Uterus (tissue), 4 donors: ENCODE measurements at places on chromosomes 3 and 15. TPM values are rescaled to one million over a fixed set of nuclear protein-coding genes. Genes with fewer than 3 reads are reported as not detected.

DNA sequence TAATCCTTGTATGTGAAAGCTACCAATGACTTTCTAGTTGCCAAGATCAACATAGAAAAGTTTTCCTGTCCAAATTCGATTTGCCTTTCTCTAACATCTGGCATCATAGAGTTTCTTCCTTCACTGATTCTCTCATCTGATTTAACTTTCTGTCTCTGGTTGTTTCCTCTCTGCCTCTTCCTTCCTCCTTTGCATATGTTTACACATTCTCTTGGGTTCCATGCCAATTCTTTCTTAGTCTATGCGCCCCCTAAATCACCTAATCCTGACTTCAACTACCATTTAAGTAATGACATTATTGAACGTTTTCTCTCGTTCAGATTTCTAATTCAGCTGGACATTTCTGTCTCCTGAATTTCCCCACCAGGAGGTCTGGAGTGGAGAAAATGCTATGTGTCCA is 561.9 kb upstream of the TGFBR2 start:
- H3K36me3 ChIP-seq: no peaks in the 10 kb centered on the region
- H3K27ac ChIP-seq: no peak overlapping the region
- no peaks in the 10 kb centered on the region for H3K27me3 ChIP-seq
- DNase-seq: no peak
- no peaks in the 10 kb centered on the region for H3K4me1 ChIP-seq

GRCh38 chr3:27632431-27633223 is 89.5 kb downstream of the EOMES start:
- H3K4me1 ChIP-seq: no peaks in the 10 kb centered on the region
- H3K36me3 ChIP-seq: no peaks in the 10 kb centered on the region
- peak; percentile 50 for DNase-seq
- peak overlapping the region; percentile 46 for H3K4me3 ChIP-seq
- no peaks in the 10 kb centered on the region for H3K27me3 ChIP-seq
- H3K27ac ChIP-seq: peak overlapping the region; percentile 85

ATP13A4 gene
- 0.77 TPM for total RNA-seq

DNA sequence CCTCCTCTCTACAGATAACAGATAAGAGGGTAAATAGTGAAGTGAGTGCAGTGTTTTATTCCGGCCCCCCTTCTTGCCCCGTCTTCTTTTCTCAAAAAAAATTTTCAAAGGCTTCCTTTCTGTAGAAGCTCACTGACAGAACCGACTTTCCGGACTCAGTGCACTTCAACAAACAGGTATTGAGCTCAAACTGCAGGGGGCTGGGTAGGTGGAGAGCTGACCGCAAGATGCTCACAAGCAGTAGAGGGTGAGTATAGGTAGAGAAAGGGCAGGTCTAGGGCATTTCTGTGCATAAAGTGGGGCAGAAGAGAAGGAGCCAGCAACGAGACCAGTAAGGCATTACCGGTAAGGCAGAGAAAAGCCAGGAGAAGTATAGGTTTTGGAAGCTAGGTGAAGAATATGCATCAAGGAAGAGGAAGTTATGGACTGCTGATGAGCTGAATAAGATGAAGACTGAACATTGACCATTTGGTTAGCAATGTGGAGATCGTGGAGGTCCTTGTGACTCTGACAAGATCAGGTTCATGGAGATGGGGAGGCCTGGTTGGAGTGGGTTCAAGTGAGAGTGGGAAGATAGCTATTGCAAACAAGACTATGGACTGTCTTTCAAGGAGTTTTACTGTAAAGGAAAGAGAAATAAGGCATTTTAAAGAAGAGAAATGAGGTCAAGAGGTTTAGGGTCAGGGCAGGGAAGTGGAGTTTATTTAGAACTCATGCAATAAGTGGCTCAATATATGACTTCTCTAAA is 97.4 kb downstream of the ST6GAL1 start:
- DNase-seq: no peak
- no peaks in the 10 kb centered on the region for H3K36me3 ChIP-seq
- H3K4me3 ChIP-seq: no peak overlapping the region
- no peaks in the 10 kb centered on the region for H3K27me3 ChIP-seq

DNA sequence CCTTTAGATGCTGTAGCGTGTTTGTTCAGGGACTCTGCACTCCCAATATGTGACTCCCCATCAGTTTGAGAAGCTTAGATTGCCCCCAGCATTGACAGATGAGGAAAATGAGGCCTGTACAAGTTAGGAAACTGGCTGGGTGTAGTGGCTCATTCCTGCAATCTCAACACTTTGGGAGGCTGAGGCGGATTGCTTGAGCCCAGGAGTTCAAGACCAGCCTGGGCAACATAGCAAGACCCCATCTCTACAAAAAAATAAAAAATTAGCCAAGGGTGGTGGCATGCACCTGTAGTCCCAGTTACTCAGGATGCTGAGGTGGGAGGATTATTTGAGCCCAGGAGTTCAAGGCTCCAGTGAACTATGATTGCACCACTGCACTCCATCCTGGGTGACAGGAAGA is 14.0 kb upstream of the PTPN23 start:
- H3K27me3 ChIP-seq: no peaks in the 10 kb centered on the region
- no peak overlapping the region for H3K4me3 ChIP-seq
- no peak overlapping the region for H3K27ac ChIP-seq
- no peaks in the 10 kb centered on the region for H3K36me3 ChIP-seq
- DNase-seq: no peak

DNA sequence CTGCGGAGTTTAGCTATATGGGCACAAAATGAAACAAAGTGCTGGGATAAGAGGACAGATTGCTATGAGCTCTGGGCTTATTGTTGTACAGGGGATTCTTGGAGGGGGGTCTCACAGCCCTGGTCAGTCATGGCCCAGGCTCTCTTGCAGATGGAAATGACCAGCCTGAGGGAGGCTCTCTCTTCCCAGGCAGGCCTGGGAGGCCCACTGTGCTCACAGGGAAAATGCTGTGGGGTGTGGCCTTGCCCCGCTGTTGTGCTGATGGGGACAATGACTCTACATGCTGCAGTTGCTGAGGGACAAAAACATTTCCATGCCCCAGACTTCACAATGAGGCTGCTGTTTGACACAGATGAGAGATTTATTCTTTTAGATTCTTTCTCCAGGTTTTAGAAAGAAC is 202.2 kb downstream of the KLF13 start:
- H3K4me3 ChIP-seq: no peak overlapping the region
- no peaks in the 10 kb centered on the region for H3K36me3 ChIP-seq
- DNase-seq: no peak
- no peak overlapping the region for H3K27ac ChIP-seq
- H3K4me1 ChIP-seq: no peaks in the 10 kb centered on the region

SLC9A9 gene
- 28.2 TPM for total RNA-seq

- H3K27me3 ChIP-seq: no peaks in the 10 kb centered on the region
- H3K4me1 ChIP-seq: no peaks in the 10 kb centered on the region
Observed at GRCh38 chr15:59739557-59740186, 50.6 kb upstream of the BNIP2 start.

MYO5A gene
- 23.2 TPM for total RNA-seq

GRCh38 chr3:135069406-135069805 is 274.3 kb downstream of the EPHB1 start:
- no peaks in the 10 kb centered on the region for H3K4me1 ChIP-seq
- no peak overlapping the region for H3K4me3 ChIP-seq
- no peak for DNase-seq

DNA sequence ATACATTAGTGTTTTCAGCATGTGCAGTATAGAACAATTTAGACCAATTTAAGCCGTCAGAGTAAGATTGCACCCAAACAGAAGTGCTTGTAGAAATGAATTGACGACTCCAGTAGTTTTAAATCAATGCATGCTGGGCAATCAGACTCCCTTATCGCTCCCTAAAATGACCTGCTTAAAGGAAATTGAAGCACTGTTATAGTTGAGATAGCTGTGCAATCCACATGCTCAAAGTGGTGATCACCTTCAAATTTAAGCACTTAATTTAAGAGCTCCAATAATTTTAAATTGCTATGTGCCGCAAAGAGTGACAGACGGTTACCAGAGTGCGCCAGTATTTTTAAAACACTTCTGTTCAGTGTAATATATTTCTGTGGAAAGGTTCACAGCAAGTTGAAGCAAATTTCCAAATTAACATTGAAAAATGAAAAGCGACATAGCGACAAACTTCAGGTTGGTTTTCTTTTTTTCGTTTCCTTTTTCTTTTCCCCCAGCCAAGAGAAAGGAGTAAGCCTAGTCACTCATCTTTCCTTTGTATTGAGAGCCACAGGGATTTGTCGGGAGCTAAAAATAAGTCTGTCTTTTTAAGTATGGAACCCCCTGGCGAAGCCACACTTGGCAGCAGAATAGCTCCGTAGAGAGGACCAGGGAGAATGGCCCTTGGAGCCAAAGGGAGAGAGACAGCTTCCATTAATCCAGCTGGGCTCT is 436.4 kb upstream of the RBMS3 start:
- no peaks in the 10 kb centered on the region for H3K27me3 ChIP-seq
- no peak for DNase-seq
- no peaks in the 10 kb centered on the region for H3K36me3 ChIP-seq
- no peaks in the 10 kb centered on the region for H3K4me1 ChIP-seq

RNU5B-1 gene
- total RNA-seq: not detected

- no peaks in the 10 kb centered on the region for H3K27me3 ChIP-seq
- H3K4me3 ChIP-seq: no peak overlapping the region
- H3K27ac ChIP-seq: no peak overlapping the region
- DNase-seq: no peak
- H3K36me3 ChIP-seq: no peaks in the 10 kb centered on the region
Observed at GRCh38 chr15:35211240-35211902, 126.3 kb upstream of the NANOGP8 start.

GRCh38 chr3:193831495-193832455 is 238.8 kb downstream of the OPA1 start:
- no peaks in the 10 kb centered on the region for H3K27me3 ChIP-seq
- no peaks in the 10 kb centered on the region for H3K4me1 ChIP-seq
- no peak overlapping the region for H3K27ac ChIP-seq
- DNase-seq: no peak

ATP13A5 gene
- not detected for total RNA-seq

- no peak overlapping the region for H3K4me3 ChIP-seq
- H3K27ac ChIP-seq: no peak overlapping the region
- H3K27me3 ChIP-seq: no peaks in the 10 kb centered on the region
- H3K4me1 ChIP-seq: no peaks in the 10 kb centered on the region
Observed at GRCh38 chr15:100614918-100615317, 12.5 kb downstream of the ASB7 start.

GRCh38 chr15:25734680-25735355 is 128.3 kb downstream of the ATP10A start:
- H3K36me3 ChIP-seq: no peaks in the 10 kb centered on the region
- DNase-seq: no peak
- no peak overlapping the region for H3K4me3 ChIP-seq
- no peak overlapping the region for H3K27ac ChIP-seq
- H3K27me3 ChIP-seq: no peaks in the 10 kb centered on the region
- no peaks in the 10 kb centered on the region for H3K4me1 ChIP-seq

GRCh38 chr3:44353355-44353924 is 14.9 kb downstream of the TCAIM start:
- H3K36me3 ChIP-seq: no peaks in the 10 kb centered on the region
- DNase-seq: no peak
- no peak overlapping the region for H3K27ac ChIP-seq
- no peaks in the 10 kb centered on the region for H3K27me3 ChIP-seq
- no peak overlapping the region for H3K4me3 ChIP-seq

UTS2B gene
- total RNA-seq: 0.76 TPM

DNA sequence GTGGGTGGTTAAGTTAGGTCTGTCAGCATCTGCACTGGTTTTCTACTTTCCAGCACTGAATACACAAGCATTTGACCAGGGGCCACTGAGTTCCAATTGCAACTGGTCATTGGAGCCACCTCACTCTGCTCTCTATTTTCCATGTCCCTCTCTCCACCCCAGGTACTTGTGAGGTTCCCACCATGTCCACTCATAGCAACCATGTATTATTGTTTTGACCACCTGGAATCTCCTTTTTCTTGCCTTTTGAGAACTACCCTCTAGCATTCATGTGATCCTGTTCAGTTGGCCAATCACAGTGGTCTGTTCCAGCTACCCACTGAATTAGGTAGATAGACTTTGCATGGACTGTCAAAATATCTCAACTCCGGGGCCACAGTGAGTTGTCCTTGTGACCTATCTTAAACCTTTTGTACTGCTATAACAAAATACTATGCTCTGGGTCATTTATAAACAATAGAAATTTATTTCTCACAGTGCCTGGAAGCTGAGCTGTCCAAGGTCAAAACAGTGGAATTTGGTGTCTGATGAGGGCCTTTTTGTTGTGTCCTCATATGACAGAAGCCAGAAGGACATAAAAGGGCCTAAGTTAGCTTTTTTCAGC is 20.2 kb upstream of the TM4SF18 start:
- no peak for DNase-seq
- no peaks in the 10 kb centered on the region for H3K27me3 ChIP-seq
- H3K4me1 ChIP-seq: no peaks in the 10 kb centered on the region
- H3K27ac ChIP-seq: no peak overlapping the region
- H3K4me3 ChIP-seq: no peak overlapping the region
- H3K36me3 ChIP-seq: no peaks in the 10 kb centered on the region

GRCh38 chr15:56454836-56455235 is 10.1 kb downstream of the MNS1 start:
- H3K4me3 ChIP-seq: no peak overlapping the region
- no peak overlapping the region for H3K27ac ChIP-seq
- no peaks in the 10 kb centered on the region for H3K27me3 ChIP-seq

MYLK gene
- total RNA-seq: 745 TPM

TFRC gene
- 87.7 TPM for total RNA-seq

IMPG2 gene
- total RNA-seq: under 0.01 TPM

CKMT1A gene
- not detected for total RNA-seq

DNA sequence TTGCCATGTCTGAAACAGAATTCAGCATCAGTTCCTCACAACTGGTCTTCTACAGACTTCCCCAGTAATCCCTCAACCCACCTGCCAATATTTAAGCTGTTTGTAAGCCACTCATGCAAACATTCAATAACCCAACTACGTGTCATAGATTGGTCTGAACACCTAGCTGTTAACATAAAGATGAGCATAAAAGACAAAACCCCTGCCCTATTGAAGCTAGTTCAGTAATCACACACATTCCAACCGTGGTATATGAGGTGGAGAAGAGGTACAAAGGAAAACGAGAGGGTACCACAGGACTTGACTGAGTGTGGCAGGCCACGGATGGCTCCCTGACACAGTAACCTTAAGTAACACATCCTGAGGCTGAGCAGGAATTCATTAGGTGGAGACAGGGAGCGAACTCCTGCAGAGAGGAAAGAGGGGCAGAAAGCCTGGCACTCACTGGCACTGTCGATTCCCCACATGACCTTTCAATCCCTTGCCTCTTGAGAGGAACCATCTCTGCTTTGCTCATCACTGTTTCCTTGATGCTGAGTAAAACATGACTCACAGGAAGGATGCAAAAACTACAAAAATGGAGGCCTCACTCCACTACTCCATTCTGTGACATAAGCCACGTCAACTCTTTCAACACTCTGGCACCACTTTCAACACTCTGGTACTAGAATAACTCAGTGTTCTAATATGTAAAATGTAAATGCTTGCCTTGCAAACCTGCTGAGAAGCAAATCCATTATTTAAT is 31.3 kb downstream of the RPN1 start:
- H3K4me3 ChIP-seq: no peak overlapping the region
- H3K27ac ChIP-seq: no peak overlapping the region
- no peaks in the 10 kb centered on the region for H3K4me1 ChIP-seq
- no peaks in the 10 kb centered on the region for H3K36me3 ChIP-seq
